ENCODE measurements at places on chromosomes 2 and 18.

DNA sequence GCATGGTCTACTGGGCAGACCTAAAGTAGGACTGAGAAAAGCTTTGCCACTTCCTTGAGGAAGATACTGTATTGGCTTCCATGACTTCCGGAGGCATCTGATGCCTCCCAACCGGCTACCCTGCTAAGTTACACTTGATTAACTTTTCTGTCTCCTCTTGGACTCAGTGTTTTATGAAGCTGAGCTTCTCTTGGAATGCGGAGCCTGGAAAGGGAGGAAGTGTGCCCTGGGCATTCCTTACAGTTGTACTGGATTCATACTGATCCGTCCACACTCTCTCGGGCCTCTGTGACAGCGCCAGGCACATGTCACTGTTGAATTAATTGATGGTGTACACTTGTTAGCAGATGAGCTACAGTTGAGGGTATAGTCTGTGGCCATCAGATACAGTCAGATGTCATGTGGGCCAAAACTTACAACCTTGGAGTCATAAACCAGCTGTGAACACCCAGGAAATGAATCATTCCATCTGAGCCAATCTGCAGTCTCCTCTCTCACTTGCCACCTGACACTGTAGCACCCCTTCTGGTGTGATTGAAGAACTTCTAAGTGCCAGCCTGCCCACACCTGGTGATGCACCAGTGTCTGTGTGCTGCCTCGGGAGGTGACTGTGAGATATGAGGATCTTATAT, 122.5 kb downstream of the FHOD3 start:
- DNase-seq = no peak

DNA sequence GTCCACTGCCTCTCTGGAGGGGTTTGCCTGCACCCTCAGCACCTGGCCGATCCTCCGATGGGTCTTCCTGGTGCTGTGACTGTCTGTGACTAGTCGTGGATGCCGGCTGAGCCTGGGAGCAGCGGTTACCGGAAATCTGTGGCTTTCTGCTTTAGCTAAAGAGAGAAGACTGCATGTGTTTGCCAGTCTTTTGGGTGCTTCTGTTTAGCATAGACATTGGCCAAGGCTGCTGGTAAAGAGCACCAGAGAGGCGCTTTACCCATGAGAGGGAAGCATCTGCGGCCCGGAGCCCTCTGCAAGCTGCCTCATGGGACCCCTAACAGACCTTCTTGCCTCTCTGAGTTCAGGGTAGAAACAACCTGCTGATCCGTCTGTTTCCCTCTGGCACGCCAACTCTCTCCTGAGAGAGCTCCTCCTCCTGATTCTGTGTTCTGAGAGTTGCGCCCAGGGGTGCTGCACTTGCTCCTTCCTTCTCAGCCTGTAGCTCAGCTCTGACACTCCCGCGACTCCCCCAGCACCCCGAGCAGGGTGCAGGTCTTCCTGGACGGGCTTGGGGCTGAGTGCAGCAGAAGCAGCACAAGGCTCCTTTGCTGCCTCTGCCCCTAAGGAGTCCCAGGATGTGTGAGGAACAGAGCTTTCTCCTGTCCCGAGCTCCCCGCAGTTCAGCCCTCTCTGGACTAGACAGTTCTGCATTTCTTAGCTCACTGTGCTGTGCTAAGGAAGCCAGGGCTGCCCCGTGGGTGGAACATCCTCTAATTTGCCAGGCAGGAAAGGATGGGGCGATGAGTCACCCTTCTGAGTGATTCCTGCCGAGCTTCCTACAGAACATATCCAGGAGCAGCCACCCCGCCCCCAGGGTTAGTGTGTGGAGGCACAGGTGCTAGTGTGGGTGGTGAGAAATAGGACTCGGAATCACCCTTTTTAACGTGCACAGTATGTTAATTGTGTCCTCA, 203.2 kb downstream of the SH3RF3 start:
- DNase-seq = no peak

DNA sequence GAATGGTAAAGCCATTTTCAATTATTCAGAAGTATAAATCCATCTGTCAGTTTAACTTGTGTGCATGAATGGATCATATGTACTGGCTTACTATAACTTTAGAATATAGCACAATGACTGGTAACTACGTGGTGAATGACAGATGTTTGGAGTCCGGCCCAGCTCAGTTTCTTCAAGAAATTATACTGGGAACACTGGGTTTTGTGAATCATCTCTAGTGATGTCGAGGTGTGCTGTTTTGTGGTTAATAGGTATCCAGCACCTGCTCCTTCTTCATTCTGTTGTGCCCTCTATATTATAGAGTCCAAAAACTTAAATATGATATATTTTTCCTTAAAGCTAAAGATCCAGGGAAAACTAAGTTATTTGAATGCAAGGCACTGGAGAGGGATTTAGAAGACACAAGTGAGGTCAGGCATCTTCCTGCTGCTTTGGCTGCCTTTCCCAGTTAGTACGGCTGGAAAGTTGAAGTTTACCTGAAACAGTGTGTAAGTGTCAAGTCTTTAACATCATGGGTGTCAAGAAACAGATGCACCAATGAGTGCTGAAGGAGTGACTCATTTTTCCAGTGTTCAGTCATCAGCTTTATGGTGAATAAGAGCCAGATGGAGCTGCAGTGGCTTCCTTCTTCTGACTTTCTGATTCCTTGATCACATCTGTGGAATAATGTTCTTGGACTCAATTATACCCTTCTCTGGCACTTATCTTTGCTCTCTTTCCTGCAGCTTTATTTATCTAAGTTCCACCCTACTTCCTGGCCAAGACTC, 1079.5 kb upstream of the CELF4 start:
- no peak for DNase-seq

- DNase-seq = no peak
Measured at GRCh38 chr18:23377669-23378301, 75.3 kb upstream of the RIOK3 start.

DNA sequence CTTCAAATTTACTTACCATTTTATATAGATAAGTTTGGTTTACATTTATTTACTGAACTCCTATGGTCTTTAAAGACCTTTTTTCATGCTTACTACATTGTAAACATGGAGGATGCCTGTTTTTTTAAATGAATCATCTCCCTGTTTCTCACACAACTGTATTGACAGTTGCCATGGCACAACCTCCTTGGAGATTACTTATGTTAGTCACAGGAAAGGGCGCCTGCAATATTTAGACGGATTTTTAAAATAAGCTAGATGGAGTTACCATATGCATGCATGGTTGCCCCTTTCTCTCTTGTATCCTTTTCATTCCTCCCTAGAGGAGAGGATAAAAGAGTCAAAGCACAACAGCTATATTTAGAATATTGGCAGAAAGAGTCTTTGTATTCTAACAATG, 34.8 kb upstream of the CCDC102B start:
- DNase-seq = no peak

GRCh38 chr2:114346658-114347057, 95.8 kb upstream of the DPP10 start:
- no peak for DNase-seq

GRCh38 chr2:10939058-10939457, 27.3 kb downstream of the KCNF1 start:
- DNase-seq = no peak

GRCh38 chr2:111984213-111984604, 70.9 kb upstream of the TMEM87B start:
- DNase-seq = no peak

DNA sequence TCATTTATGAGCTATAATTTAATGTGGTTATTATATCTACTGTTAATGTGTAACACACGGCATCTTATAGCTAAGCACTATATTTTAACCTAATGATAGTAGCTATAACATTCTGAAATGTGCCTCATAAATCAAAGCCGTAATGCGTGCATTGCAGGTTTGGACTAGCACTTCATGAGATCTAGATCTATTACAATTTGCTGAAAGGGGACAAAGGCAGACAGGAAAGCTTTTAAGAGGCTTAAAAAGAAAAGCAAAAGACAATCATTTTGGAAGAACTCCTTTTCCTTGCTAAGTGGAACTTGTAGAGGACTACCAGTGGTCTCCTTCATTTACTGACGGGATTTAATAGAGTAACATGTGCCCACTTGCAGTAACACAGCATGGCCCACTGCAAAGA, 213.1 kb downstream of the NBAS start:
- peak; percentile 44 for DNase-seq

- peak; percentile 56 for DNase-seq
Measured at GRCh38 chr2:196592331-196592910, 47.1 kb upstream of the CCDC150 start.

GRCh38 chr2:210577263-210578071, 21.1 kb downstream of the CPS1 start:
- peak; percentile 51 for DNase-seq

DNA sequence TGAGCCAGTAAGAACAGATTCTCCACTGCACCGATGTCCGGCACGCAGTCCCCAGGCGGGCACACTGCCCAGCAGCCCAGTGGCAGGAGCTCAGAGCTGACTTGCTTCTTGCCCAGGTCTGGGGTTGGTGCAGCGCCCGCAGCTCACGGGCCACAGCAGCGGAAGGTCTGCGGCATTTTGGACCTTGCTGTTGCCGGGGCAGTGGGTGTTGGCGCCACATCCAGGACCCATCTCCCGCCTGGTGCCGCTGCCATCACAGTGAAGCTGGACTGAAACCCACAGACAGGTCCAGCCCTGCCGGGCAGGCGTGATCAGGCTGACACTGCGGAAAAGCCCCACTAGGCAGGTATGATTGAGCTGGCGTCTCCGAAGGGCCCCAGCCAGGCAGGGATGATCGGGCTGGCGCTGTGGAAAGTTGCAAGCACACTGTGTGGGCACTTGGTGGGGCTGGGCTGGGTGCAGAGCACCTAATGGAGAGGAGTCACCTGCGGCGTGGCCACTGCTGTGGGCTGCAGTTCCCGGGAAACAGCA, 75.5 kb downstream of the SLC66A2 start:
- no peak for DNase-seq

DNA sequence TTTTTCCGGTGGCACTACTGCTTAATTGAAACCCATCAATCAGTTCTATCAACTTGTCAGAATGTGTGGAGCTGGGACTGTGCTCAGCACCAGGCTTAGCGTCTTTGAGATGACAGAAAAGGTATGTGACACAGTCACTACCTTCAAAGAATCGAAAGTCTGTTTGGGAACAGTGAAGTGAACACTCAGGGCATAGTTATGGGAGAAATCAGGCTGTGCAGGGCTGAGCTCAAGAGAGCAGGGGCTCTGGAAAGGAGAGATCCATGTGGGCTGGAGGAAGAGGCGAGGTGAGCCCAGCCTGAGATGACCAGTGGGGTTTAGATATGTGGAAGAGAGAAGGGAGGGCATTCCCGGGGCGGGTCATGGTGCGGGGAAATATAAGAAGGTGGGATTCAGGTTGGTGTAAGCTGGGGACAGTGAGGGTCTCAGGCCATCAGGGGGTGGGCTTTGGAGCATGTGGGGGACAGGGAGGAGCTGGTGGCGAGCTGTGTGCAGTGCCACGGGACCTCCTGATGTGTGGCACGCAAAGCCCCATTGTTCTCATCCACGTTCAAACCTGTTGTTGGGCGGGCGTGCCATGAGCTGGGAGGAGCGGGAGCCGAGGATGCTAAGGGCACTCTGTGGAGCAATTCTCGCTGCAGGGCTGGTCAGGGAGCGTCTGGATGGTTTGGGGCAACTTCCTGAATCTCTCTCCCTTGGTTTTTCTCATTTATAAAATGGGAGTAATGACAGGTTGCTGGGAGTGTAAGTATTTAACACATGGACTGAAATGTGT, 72.5 kb downstream of the VAPA start:
- no peak for DNase-seq

DNA sequence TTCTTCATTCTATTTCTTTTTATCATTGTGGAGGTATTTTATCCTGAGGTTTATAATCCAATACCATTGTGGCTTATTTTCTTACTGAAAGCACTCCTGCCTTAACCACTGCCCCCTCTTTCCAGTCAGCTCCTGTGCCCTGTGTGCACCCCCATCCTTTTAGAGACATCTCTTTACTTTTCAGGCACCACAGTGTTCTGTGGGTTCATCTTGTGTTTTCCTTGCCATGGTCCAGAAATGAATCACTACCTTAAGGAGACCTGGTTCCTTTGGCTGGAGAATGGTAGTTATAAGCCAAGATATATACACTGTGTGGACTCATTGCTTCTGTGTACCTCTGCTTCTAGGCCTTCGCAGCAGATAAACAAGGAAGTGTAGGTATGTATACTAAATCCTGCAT, 278.3 kb downstream of the PTGR3 start:
- no peak for DNase-seq

DNA sequence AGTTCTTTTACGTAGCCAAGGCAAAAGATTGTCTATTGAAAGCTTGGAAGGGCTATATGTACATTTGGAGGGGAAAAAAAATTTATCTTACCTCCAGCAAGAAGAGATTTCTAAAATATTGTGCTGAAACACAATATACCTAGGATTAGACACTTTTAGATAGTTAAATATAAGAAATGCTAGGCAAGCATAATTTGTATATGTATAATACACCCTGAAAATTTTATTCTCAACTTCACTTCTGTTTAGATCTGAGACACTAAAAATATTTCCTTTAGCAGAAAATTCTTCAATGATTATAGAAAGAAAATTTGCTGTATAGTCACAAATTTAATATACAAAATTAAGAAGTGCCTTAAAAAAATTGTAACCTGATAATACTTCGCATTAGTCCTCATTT, 42.6 kb downstream of the ITGAV start:
- no peak for DNase-seq

- no peak for DNase-seq
Measured at GRCh38 chr2:15485949-15486348, 75.2 kb downstream of the NBAS start.

DNA sequence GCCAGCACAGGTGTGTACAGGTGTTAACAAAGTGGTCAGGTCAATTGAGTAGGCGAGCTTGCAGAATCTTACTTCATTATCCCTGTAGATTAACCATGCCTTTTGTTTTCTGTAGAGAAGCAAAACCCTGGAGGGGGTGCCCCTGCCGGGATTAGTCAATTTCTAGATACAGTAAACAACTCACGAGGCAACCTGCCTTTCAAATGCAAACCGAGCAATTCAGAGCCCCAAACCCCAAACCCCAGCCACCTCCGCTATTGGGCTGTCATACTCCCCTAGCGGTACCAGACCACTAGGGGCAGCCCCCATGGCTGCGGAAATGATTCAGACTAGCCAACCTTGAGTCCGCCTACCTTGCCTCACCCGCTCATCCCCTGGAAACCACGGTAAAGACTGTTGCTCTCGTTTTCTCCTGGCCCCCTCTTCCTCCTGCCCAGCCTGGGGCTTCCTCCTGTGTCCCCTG, 61.4 kb upstream of the KIF5C start:
- DNase-seq = no peak

DNA sequence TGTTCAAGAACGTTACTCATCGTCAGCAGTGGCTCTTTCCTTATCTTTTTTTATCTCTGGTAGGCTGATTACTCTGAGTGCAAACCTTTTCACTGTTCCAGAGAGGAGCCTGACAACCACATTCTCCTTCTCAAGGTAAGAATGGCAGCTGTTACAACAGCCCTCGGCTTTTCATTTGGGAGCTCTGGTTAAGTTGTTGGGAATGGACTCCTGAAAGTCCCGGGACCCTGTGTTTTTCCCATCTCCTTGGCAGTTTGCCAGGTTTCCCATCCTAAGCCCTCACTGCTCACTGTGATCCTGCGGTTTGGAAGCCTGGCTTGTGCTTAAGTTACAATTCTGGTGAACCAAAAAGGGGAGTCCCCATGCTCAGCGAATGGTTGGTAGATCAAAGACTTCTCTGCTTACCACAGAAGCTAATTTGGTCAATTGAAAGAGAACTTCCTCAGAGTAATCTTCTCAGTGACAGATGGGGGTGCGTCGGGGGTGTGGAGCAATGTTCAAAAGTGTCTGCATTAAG, 122.3 kb downstream of the LYPD6B start:
- DNase-seq = no peak

- no peak for DNase-seq
Measured at GRCh38 chr2:192948316-192948715, 753.6 kb upstream of the TMEFF2 start.

Measured in NCI-H1436 (cell line).